Umbilical cord (tissue), 2 donors: ENCODE measurements at places on chromosomes 1 and 21. TPM values are rescaled to one million over a fixed set of nuclear protein-coding genes. Genes with fewer than 3 reads are reported as not detected.

Gene AMPD1
- not detected for total RNA-seq

Gene TMPRSS2
- total RNA-seq = 2.6 TPM

Gene F13B
- not detected for total RNA-seq

Gene INSRR
- not detected for total RNA-seq

Gene TMEM52
- total RNA-seq = not detected

Gene TSTD1
- total RNA-seq = 40.9 TPM

Gene OR2M3
- total RNA-seq = 1.2 TPM

Gene TMEM51
- 11.3 TPM for total RNA-seq

Gene S100A6
- 216 TPM for total RNA-seq

- no peak for DNase-seq
Measured at GRCh38 chr21:36347962-36348328, 27.9 kb downstream of the MORC3 start.

DNA sequence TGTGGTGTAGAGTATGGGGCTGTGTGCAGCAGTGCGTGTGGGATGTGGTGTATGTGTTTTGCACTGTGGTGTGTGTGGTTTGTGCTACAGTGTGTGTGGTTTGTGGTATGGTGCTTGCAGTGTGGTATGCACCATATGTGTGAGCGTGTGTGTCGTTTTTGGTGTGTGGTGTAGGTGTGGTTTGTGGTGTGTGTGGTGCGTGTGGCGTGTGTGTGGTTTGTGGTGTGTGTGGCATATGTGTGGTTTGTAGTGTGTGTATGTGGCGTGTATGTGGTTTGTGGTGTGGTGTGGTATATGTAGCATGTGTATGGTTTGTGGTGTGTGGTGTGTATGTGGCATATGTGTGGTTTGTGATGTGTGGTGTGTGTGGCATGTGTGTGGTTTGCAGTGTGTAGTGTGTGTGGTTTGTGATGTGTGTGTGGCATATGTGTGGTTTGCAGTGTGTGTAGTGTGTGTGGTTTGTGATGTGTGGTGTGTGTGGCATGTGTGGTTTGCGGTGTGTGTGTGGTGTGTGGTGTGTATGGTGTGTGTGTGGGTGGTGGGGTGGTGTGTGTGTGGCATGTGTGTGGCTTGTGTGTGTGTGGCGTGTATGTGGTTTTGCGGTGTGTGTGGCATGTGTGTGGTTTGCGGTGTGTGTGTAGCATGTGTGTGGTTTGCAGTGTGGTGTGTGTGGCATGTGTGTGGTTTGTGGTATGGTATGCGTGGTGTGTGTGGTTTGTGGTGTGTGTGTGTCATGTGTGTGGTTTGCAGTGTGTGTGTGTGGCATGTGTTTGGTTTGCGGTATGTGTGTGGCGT lies 53.5 kb upstream of the TRAPPC10 start:
- DNase-seq = no peak

DNA sequence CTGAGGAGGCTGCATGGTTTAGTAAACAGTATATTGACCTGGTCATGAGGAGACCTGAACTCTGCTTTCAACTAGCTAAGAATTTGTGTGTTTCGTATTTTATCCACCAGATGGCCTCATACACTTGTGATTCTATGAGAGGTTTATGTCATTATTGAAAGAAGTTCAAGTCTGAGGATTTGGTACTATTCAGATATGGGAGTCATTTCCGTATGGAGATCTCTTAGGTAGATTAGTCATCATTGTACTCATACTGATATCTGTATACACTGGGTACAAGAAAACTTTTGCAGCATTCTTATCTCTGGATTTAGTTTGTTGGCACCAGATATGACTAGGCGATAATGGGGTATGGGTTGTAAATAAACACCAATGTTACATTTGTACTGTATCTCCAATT lies 26.6 kb downstream of the ATF6 start:
- DNase-seq = peak; percentile 81

DNA sequence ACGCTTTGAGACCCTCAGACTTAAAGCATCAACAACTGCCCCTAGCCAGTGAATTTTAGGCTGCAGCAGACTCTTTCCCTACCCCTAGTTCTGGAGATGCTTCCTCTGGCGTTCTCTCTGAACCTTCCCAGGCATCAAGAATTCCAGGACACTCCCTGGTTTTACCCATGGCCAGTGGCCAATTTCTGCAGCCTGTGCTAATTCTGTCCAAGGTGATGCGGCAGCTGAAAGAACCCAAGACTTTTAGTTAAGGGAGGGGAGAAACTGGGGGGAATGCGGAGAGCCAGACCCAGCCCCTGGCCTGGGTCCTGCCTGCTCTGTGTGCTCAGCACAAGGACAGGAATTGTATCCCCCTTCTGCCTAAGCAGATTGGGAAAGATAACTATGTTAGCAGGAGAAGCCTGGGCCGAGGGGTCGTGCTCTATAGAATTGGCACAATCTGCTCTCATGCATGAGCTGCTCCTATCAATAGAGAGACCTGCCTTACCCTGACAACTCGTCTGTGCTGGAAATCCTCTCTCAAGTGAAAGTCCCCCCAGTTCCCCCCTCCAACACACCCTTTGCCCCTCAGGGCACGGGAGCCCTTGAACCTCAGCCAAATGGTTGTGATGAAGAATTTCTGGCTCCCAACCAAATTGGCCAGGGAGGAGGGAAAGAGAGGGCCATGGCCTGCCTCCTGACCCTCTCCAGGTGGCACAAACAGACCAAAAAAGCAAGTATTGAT lies 5.4 kb upstream of the GJA8 start:
- peak; percentile 15 for DNase-seq

DNA sequence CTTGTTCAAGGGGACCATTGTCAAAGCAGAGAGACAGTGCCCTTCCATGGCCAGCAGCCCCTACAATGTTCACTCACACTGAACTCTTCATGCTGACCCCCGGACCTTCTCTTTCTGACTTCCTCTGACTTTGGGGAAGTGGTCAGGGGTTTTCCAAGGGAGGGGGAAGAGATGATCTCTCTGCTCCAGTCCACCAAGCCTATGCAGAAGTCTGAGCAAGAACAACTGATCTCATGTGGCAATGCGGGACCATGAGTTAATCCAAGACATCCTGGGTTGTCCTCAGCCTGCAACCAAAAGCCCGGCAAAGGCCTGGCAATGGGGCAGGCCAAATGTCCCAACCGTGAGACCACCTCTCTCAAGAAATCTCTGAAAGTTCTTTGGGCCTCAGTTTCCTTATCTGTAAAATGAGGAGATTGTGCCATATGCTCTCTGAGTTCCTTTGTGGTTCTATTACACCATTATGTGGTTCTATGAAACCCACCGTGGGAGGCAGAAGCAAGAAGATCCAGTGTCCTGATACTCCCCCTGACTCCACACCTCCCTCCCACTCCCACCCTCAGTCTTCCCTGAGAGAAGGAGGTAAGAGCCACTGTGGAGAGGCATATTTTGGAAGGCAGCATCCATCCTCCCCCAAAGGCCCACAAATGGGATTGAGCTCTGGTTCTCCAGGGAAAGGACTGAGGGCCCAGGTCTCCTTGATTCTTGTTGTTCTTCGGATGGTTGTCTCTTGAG lies 11.8 kb upstream of the ARHGEF2 start:
- DNase-seq = no peak

DNA sequence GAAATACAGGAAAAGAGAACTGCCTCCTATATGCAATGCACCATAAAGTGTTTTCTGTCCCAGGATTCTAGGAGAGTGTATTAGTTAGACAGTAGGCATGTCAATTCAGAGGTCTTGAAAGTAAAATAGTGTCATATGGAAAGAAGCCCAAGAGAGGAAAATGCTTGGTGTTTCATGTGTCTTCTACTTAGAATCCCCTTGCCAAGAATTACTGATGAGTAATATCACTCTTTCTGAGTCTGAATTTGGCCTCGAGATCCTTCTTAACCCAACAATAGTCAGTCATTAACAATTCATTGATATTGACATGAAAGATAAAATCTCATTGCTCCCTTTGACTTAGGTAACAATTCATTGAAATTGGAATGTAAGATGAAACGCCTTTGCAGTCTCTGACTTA lies 972.2 kb downstream of the TTLL7 start:
- DNase-seq = no peak

- DNase-seq = no peak
Measured at GRCh38 chr1:77958850-77959249, 20.0 kb downstream of the FUBP1 start.

- DNase-seq = peak; percentile 57
Measured at GRCh38 chr1:94276988-94277434, 39.6 kb upstream of the ARHGAP29 start.

GRCh38 chr1:178477841-178478240 lies 18.9 kb downstream of the CLEC20A start:
- no peak for DNase-seq

DNA sequence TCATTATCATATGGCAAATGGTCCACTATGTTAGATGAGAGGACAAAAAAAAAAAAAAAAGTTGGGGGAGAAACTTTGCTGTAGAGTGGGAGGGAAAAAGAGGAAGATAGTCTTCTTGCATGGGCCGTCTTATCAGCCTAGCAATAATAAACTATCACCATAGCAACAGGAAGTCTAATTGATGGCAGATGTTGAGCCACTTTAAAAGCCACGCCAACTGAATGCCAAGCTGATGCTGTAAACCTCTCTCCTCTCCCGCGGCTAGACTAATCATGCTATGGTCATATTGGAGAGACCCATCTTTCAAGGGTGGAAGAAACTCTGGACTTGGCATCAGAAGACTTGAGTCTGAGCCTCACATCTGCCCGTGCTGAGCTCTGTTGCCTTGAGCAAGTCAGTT lies 122.2 kb upstream of the HOOK1 start:
- DNase-seq = peak; percentile 83

GRCh38 chr1:60895252-60895651 lies 187.1 kb upstream of the NFIA start:
- DNase-seq = no peak

DNA sequence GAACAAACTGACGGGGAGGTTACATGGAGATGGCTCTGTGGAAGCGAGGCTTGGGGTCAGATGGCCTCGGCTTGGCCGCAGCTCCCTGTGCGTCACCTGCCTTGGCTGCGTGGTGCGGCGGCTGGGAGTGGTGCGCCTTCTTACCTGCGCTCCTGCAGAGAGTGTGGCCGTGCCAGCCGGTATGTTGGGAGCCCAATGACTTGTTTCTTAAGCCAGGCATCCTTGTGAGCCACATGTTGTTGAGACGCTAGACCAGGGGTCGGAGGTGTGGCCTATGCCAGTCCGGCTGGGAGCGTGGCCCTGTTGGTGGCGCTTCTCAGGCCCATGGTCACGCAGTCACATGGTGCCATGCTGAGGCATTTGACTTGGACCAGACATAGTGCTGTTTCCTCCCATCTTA lies 10.5 kb downstream of the SLX9 start:
- DNase-seq = no peak

- no peak for DNase-seq
Measured at GRCh38 chr1:161195171-161195570, 3.7 kb downstream of the ADAMTS4 start.

DNA sequence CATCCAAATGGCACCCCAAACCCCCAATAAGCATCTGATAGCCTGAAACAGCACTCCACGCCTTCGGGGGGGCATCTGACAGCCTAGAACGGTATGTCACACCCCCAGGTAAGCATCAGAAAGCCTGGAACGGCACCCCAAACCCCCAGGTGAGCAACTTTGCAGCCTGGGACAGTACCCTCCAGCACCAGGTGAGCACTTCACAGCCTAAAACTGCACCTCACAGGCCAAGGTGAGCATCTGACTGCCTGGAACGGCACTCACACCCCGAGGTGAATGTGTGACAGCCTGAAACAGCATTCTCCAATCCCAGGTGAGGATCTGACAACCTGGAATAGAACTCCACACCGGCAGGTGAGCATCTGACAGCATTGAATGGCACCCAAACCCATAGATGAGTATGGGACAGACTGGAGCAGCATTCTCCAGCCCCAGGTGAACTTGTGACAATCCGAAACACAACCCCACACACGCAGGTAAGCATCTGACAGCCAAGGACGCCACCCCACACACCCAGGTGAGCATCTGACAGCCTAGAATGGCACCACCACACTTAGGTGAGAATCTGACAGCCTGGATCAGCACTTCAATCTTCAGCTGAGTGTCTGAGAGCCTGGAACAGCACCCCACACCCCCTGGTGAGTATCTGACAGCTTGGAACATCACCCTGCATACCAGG lies 18.3 kb upstream of the MMEL1 start:
- no peak for DNase-seq

DNA sequence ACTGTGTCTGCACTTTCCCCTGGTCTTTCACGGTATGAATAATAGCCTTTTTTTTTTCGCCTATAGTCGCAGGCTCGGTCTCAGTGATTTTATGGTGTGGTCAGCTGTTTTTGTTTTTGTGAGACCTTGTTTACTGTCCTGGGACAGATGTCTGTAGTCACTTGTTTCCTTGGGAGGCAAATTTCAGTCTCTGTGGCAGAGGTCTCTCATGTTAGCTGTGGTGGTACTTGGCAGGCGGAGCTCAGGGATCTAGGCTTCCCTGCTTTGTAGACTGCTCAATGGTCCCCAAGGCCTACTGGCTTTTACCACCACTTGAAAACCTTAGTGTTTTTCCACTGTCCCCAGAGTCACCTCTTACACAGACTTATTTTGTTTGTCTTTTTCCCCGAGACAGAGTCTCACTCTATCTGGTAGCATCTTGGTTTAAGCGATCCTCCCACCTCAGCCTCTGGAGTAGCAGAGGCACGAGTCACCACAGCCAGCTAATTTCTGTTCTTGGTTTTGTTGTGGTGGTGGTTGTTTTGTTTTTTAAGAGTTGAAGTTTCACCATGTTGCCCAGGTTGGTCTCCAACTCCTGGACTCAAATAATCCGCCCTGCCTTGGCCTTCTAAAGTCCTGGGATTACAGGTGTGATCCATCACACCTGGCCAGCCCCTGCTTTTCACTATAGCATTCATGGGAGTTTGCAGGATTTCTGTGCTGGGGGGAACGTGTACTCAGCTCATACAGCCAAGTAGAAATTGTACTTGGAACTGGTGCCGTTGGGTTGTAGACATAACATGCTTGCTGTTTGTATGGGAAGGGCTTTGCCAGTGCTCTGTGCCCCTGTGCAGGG lies 10.3 kb downstream of the RNU1-2 start:
- DNase-seq = no peak

DNA sequence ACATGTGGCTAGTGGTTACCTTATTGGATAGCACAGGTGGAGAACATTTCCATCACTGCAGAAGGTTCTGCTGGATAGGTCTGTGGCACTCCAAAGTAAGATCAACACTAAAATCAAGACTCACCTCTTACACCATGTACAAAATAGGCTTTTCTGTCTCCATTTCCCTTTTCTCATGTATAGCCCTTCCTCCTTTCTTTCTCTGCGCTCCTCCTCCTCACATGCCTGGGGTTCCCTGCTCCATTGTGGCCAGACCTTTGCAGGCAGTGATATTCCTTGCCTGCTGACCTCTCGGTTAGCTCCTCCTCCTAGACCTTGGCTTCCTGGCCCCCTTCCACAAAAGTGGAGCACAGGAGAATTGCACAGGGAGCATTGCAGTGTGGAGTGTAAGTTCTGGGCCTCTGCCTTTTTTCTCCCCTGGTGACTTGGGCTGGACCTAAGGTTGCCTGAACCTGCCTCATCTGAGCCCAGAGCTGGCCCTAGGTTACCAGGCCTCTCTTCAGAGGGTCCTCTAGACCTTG lies 33.2 kb upstream of the RBM15 start:
- no peak for DNase-seq
